ENCODE measurements at places on chromosomes 5 and 9. TPM values are rescaled to one million over a fixed set of nuclear protein-coding genes. Genes with fewer than 3 reads are reported as not detected.

Gene SLC45A2
- 0.07 TPM for polyA plus RNA-seq

Gene DDX46
- 19.3 TPM for polyA plus RNA-seq

DNA sequence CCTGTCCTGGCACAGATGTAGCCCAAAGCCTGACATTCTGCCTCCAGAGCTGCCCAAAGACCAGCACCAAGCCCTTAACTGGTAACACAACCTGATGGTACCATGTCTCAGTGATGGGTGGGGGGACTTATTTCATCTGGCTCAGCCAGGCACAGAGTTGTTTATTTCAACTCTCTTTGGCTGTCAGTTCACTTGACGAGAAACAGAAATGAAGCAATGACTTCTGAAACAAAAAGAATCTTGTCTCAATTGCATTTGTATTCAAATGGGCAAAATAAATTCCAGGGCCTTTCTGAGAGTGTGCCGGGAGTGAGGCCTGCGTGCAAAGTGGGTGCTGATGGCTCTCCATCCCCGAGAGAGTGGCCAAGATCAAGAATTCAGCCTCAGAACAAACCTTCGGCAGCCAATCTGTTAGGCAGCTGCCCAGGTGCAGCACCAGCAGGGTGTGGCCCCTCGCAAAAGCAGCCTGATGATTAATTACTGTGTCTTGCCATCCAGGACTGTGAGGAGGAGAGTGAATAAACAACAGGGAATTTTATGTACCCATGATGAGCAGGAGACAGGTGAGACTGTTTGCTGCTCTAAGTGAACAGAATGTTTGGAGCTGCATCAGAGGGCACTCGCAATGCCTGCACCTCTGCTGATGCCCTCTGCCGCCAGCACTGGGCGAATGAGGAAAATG, 238.0 kb downstream of the HSPA4 start:
- DNase-seq, result no peak

Gene NEURL1B
- polyA plus RNA-seq, result 2.6 TPM

DNA sequence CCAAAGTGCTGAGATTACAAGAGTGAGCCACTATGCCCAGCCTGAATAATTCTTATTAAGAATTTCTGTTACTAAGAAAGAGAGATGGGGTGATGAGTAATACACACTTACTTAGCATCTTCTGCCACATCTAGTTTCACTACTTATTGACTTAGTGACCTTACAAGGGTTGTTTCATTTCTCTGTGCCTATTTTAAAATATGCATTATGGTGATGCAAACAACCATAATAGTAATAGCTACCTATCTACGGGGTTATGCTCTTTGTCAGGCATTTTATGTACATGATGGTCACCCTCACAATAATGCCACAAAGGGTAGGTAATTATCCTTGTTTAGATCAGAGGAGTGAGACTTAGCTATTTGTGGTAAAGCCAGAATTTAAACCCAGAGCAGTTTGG, 499.0 kb upstream of the SGCD start:
- no peak for DNase-seq

- DNase-seq, result no peak
Measured at GRCh38 chr5:145922059-145922458, 14.3 kb upstream of the SH3RF2 start.

Gene SERF1B
- polyA plus RNA-seq, result 27.1 TPM

GRCh38 chr5:180414176-180414575, 61.0 kb upstream of the GFPT2 start:
- no peak for DNase-seq

Gene FSD1L
- polyA plus RNA-seq, result 1.4 TPM

Gene CCDC192
- polyA plus RNA-seq, result not detected

- DNase-seq, result no peak
Measured at GRCh38 chr9:27491154-27491553, 32.9 kb upstream of the IFNK start.

GRCh38 chr5:2736872-2737271, 14.6 kb downstream of the IRX2 start:
- no peak for DNase-seq

DNA sequence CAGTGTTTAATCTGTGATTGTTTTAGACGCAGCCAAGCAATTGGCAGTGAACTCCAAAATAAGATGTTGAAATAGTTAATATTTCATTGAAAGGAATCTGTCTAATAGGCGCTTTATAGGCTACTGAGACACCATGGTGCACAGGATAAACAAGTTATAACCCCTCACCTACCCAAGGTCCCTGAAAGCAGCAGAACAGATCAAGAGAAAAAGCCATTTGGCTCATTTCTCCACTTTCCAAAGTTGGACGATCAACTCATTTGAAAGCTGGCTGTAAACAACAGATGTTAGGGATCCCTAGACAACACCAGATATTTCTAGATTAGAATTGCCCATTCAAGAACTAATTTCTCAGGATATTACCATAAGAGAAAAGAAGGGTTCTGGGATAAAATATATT, 4.9 kb downstream of the PUM3 start:
- no peak for DNase-seq

DNA sequence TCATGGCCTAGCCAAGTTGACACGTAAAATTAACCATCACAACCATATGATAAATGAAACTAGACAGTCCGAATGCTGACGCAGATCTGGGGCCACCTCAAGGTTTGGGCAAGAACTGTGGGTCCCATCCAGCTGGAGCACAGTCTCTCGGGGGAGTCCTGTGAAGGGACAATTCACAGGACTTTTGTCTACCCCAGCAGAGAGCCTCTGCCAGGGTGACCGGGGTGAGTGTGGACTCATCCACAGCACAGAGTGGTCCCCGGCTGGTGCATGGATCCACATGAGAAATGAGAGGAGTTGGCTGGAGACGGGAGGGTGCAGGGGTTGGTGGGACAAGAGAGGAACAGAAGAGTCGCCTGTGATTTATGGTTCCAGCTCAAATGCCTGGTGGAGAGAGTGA, 17.7 kb upstream of the MED10 start:
- DNase-seq, result no peak

DNA sequence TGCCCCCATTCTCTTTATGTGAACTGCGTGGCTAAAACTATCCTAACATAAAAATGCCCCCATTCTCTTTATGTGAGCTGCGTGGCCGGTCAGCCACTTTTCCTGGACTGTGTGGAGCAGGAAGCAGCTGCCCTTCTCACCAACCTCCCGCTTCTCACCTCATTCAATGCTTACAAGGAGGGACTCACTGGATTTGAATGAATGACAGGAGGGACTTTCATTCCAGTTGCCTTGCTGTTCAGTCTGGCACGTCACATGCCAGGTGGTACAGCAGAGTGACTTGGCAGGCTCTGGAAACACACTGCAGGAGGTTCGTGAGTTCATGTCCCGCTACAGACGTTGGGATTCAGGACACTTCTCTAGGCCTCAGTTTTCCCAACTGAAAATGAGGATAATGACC, 60.2 kb upstream of the NFIL3 start:
- no peak for DNase-seq

Gene ZDHHC12
- polyA plus RNA-seq, result 75.1 TPM

Gene SNX18
- polyA plus RNA-seq, result 40.1 TPM

DNA sequence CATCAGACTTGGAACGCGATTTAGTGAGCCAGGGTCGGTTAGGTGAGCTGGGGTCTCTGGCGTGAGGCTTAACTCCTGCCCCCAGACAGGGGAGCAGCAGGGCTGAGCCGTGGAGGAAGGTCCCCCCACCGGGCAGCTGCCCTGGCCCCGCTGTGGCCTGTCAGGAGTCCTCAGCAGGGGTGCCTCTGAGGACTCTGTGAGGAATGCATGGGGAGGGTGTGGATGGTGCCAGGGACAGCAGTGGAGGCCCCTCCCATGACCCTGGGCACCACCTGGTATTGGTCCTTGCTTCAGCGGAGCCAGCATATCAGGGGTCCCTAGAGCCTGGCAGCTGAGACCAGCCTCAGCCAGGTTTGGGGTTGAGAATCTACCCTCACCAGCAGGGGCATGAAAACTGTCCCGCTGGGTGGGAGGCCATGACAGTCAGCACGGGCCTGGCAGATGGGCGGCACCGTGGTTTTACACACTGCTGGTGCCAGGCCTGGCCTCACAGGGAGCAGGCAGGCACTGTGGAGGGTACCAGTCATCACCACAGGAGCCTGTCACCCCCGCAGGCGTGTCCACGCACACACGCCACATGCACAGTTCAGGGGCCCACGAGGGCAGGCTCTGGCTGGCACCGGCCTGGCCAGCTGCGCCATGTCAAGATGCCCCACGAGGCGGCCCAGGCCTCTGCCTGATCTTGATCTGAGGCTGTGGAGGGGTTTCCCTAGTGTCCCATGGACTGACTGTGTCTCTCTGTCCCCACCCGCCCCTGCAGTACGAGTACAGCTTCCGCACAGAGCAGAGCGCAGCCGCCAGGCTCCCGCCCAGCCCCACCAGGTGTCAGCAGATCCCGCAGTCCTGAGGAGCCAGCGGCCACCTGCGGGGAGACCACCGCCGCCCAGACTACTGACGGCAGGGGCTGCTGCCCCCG, 111.1 kb upstream of the LMX1B start:
- DNase-seq, result no peak

GRCh38 chr5:127290946-127291693, 524 bp downstream of the MEGF10 start:
- DNase-seq, result no peak

GRCh38 chr5:125793470-125793869, 629.7 kb upstream of the GRAMD2B start:
- no peak for DNase-seq

- no peak for DNase-seq
Measured at GRCh38 chr5:59091965-59092364, 509.1 kb downstream of the RAB3C start.

- no peak for DNase-seq
Measured at GRCh38 chr9:88024896-88025295, 50.6 kb upstream of the CDK20 start.

GRCh38 chr5:176822041-176822792, 11.9 kb downstream of the UNC5A start:
- no peak for DNase-seq

Gene IFNA17
- not detected for polyA plus RNA-seq

GRCh38 chr5:145967296-145967695, 30.9 kb downstream of the SH3RF2 start:
- no peak for DNase-seq

GRCh38 chr9:109001275-109001676, 12.0 kb downstream of the CTNNAL1 start:
- DNase-seq, result peak; percentile 93

DNA sequence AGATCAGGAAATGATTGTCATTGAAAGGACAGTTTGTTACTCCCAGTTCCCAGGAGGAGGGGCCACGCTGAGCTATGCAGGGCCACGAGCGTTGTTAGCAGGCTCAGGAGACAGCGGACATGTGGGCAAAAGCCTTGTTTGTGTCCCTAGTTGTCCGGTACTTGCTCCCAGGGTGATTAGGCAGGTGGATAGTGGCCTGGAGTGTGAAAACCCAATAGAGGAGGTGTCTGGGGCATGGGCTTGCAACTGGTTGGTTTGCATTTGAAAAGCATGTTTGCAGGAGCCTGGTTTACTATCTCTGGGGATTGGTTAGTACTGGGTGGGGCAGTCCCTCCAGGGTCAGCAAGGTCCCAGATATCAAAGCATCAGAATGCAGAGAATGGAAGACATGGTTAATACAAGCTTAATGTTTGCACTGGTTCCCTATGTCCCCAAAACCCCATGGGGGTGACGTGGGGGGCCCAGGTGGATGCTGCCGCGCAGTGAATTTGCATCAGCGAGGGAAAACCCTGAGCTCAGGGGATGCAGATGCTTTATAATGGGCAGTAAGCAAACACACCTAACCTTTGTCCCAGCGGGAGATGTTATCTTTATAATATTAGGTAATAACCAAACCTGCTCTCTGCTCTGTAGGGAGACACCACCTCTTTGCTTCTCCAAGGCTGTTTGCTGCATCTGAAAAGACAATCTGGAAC, 39.7 kb downstream of the ROPN1L start:
- no peak for DNase-seq

Gene MARCOL
- polyA plus RNA-seq, result not detected

DNA sequence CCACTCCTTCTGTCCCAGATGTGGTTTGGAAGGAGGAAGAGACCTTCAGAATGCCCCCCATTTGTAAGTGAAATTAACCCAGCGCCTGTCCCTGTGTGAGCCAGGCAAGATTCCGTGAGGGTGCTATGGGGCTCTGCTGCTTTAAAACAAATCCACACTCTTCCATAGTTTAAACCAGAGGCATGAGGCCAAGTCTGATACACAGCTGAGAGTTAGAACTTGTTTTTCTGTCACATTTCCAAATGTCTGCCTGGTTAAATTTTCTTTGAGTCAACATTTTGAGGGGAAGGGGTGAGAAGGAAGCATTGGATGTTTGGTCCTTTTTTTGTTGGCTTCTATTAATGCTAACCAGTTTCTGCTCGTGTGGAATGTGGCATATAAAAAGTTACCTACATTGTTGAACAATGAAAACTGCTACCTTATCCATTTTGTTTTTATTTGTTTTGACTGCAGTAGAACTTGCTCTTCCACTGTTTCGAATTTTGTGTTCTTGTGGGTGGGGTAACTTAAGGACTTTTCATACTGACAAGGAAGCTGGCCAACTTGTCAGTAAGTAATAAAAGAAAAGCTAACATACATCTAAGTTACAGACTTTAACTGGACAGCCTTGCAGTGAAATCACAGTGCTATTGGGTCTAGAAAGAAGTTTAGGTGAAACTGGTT, 12.9 kb downstream of the RGMB start:
- DNase-seq, result no peak

DNA sequence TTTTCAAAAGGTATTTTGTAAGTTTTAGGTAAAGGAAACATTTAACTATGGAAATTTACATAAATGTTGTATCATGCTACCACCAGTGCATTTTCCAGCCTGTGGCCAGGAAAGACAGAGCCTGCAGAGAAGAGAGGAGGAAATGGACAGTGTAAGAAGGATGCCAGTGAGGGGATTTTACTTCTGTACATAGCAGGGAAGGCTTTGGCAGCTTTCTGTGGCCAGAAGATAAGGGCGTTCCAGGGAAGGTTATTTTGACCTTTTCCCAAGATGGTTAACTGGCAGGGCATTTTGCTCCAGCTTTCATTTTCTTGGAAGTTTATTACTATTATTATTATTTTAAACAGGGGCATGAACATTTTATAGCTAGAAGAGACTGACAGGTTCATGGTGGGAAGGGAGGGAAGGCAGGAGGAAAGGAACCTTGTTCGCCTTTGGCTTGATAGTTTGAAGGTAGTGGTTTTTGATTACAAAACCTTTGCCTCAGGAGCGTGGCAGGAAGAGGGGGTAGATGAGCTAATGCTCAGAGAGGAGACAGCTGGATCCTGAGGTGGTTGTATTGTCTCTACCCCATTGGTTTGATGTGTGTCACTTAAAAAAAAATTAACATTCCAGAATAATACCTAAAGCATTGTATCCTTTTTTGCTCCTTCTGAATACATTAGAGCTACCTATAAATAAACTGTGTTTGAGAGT, 4.1 kb downstream of the ISOC1 start:
- DNase-seq, result no peak

DNA sequence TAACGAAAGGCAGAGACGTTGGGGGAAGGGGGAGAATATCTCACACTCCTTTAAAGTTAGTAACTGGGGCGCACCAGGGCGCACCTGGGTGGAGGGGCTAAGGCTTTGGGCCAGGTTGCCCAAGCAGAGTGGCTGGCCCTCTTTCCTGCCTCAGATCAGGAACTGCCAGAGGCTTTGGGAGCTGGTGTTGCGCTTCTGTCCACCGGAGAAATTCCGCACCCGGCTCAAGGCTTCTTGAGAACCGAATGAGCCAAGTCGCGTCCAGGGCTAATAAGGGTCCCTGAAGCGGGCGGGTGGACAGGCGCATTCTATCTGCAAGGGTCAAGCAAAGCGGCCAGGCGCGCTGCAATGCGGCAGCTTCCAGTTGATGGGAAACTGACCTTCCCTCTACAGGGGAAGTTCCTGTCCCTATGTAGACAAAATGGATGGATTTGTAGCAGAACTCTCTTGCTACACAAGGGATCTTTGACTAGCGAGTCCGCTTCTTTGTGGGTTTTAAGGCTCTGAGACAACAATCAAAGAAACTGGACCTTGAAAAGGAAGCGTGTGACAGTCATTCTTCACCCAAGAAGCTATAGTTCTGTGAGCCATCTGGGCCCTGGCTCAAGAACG, 5.5 kb downstream of the PAX5 start:
- no peak for DNase-seq

- no peak for DNase-seq
Measured at GRCh38 chr5:1874348-1874747, 8.4 kb downstream of the IRX4 start.

Measured in IMR-90 (cell line).